EH (cell line): ENCODE measurements at places on chromosomes 16 and 17.
A peak's percentile ranks its signal among the peaks of the same experiment; 100 is the strongest.

DNA sequence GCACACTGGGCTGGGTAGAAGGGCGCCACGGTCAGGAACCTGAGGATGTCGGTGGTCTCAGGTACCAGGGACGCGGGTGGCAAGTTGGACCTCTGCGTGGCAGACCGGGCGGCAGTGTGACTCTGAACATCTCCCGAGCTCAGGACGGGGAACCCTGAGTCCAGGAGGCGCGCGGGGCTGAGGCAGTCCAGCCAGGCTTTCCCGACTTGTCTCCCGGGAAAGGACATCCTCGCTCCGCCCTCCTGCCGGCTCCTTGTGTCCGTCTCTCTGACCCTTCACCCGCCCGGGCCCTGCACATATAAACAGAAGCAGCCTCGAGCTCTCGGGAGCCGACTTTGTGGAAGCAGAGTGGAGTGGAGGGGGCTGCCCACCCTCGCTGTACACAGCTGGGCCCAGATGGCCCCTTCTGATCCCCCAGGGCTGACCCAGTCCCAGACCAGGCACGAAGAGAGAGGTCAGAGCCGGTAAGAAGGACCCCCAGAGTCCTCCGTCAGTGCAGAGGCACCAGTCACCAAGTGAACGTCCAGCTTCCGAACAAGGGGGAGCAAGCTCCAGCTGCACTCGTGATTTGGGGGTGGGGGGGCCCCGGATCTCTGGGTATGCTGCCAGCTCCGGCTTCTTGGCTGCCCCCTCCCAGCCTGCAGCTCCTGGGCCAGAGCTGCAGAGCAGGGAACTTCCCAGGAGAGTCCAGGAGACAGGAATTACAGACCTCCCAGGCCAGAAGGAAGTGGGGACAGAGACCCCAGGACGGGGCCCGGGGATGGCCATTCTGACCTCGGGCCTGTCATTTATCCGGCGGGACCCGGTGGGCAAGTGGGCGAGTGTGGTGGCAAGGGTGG is 8.5 kb upstream of the P2RX1 start:
- DNase-seq: no peak

GRCh38 chr17:48047113-48047740 is 932 bp upstream of the NFE2L1 start:
- peak; percentile 24 for DNase-seq

DNA sequence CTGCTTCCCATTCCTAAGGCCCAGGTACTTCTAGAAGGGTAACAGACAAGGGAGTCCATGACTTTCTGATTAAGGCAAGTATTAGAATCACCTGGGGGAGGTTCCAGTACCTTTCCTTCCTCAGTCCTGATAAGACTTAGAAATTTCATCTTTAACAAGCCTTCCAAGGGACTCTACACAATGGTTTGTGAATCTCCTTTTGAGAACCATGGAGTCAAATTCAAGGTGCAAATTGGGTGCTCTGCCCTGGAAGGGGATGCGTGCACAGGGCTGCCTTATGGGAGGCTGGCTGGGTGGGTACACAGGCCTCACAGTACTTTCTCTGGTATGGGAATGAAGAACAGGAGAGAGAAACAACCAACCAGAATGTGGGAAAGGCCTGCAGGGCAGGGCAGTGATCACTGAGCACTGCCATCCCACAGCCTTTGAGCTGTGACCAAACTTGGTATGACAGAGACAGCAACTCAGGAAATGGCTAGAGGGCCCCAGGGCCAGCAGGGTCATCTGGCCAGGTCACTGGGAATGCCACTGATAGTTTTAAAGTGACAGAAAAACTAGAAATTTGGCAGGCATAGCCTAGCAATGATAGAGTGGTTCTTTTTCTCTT is 3.6 kb upstream of the TMIGD1 start:
- peak; percentile 55 for DNase-seq

DNA sequence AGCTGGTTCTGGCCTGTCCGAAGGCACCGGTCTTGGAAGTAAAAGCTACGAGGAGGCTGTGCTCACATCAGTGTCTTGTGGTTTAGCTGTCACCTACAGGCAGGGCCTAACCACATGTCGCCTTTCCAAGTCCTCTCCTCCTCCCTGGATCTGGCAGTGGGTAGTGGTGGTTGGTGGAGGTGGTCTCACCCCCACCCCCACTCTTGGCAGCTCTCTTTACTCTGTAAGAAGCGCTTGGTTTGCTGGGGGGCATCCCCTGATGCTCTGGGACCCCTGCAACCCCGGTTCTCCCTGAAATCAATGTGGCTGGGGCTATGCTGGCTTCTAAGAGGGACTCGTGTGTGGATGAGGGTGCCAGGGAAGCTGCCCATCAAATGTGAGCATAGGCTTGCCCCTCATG is 68.3 kb downstream of the WIPI1 start:
- no peak for DNase-seq
